Heart left ventricle (tissue), 16 donors: ENCODE measurements at places on chromosomes 5 and 9.

DNA sequence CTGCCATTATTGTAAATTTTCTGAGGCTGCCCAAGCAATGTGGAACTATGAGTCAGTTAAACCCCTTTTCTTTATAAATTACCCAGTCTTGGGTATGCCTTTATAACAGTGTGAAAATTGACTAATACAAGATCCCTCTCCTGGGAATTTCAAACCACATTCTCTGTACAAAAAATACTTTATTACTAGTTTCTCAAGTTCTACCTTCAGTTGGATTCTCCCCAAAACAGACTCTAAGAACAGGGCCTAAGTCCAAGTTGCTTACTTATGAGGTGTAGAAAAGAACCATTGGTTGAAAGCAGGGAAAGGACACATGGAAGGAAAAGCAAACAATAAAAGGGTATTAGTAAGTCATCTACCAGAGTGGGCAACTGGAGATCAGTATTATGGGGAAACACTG, 343.2 kb downstream of the TMEM232 start:
- DNase-seq, result no peak

GRCh38 chr9:89078860-89079259, 87.6 kb downstream of the S1PR3 start:
- no peak for DNase-seq

DNA sequence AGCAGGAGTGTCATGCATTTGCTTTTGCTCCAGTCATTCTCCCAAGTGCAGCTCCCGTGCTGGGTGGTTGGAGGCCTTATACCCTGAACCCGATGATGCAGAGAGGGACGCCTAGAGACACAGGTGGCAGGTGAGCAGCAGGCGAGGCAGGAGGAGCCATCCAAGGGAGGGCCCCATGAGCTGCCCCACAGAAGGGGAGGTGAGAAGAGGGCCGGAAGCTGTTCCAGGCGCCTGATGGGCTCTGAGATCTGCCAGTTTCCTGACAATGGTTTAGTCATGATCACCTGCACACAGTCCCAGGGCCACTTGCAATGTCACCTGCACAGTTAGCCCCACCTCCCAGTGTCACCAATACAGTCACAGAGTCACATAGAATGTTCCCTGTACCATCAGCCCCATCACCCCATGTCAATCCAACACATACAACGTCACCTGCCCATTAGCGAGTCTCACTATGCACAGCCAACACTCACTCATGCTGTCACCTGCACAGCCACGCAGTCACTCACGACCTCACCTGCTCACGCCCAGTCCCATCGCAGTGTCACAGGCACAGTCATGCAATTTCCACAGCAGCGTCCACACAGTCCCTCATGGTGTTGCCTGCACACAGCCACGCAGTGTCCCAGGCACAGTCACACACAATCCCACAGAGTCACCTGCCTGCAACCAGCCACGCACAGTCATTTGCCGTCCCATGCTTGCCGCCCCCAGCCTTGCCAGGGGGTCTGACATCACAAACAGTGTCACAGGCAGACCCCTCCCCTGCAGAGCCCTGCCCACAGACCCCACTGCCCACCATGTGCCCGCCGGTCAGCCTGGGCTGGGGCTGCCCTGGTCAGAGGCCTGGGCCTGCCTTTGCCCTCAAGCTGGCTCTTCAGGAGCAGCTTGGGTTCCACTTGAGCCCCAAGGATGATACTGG, 113.4 kb downstream of the LHX2 start:
- no peak for DNase-seq

GRCh38 chr5:59387127-59387526, 506.4 kb downstream of the PDE4D start:
- no peak for DNase-seq

- no peak for DNase-seq
Observed at GRCh38 chr5:159304961-159305595, 25.2 kb downstream of the IL12B start.

DNA sequence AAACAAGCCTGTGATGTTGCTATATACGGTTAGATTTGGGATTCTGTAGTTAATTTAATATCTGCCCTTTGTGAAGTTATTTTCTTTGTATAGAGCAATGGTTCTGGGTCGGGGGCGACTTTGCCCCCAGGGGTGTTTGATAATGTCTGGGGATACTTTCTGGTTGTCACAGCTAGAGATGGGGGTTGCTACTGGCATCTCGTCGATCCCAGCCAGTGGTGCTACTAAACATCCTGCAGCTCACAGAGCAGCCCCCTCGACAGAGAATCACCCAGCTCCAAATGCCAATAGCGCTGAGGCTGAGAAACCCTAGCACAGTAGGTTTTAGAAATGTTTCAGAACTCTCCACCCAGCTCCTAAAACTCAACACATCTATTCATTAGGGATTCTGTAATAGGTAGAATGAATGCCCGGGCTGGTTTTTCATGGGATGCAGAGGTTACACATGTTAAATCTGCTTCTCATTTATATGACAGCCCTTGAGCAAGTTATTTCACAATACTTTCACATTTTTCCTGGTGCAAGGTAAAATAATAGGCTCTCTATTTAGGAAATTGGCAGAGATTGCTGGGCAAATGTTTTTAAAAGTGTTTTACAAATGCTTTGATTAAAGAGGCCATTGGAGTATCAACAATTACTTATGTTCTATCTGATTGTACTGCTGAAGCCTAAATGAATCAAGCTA, 75.2 kb upstream of the CTSL start:
- no peak for DNase-seq

GRCh38 chr5:135423846-135424168, 23.3 kb downstream of the DCANP1 start:
- DNase-seq, result no peak

DNA sequence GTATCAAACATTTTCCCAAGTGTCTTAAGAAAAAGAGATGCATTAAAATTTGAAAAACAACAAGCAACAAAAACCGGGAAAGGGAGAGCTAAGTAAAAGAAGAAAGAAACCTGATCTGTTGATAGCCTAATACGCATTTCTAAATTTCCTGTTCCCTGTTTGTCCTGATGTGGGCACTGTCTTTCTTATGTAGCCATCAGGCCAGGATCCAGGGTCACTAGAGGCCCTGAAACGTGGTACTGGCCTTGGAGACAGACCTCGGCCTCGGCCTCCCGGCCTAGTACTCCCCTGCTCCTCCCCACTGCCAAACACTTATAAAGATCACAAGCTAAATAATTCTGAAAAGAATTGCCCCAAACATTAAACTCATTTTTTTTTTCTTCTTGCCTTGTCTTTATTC, 547.2 kb downstream of the IRX1 start:
- DNase-seq, result no peak

DNA sequence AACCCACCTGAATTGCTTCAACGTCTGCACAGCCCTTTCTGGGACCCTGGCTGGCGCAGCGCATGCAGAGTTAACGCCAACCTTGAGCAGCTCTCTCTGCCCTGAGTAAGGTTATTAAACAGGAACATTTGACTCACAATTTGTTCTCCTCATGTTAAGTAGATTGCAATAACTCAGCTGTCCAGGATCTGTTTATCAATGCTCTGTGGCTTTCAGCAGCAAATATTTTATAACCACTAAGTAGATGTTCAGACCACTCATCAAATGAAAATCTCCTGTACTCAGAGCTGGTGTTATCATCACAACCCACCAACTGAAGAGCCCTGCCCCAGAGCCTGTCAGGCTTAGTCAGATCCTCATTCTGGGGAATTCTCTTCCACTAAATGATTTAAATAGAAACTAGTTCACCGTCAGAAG, 403.0 kb downstream of the ZNF608 start:
- DNase-seq, result no peak

- no peak for DNase-seq
Observed at GRCh38 chr9:134616341-134616740, 25.3 kb upstream of the COL5A1 start.

- DNase-seq, result no peak
Observed at GRCh38 chr5:178392931-178393394, 160.4 kb upstream of the PHYKPL start.

DNA sequence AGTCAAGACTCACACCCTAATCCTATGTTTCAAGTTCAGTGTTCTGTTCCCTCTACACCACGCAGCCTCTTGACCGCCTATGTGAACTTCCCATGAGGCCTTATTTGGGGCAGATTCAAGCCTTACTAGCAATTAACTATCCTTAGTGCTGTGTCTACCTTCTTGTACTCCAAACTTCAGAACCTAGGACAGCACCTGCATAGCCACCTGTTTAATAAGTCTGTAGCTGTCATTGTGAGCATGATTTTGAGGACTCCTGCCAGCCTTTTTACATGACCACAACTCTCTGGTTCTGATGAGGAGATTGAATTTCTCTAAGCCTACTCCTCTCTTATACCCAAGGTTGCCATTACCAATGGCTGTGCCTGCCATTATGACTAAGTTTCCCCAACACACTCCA, 50.8 kb upstream of the PCSK1 start:
- no peak for DNase-seq

DNA sequence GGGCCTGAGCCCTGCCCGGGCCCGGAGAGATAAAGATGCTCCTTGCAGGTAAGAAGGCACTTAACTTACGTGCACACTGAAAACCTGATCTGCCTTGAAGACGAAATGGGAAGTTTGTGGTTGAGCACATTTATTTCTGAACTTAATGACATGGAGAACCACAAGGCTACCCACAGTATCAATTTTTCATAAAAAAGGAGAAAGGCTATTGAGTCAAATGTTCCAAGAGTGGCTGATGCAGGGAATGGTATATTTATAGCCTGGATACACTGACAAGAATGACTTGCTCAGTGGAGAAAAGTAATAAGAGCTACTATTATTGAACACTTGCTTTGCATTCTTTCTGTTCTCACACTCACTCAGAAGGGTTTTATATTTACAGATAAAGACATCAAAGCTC, 419.3 kb downstream of the ACTL7B start:
- DNase-seq, result no peak
